Stimulated activated CD8-positive, alpha-beta memory T cell treated with anti-CD3 and anti-CD28 coated beads, Interleukin-15, amount 100 ng/mL, for 48 hours (primary cell): ENCODE measurements at places on chromosomes 11 and 22.

DNA sequence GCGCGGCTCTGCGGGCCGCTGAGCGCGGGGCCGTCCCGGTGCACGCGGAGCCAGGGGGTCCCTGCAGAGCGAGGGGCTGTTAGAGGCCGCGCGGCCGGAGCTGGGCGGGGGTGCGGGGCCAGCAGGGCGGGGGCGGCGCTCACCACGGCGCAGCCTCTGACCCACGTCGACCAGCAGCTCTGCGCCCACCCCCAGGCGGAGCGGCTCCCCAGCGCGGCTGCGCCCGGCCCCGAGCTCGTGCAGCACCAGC, 385 bp upstream of the SCO2 start:
- no peak for DNase-seq

DNA sequence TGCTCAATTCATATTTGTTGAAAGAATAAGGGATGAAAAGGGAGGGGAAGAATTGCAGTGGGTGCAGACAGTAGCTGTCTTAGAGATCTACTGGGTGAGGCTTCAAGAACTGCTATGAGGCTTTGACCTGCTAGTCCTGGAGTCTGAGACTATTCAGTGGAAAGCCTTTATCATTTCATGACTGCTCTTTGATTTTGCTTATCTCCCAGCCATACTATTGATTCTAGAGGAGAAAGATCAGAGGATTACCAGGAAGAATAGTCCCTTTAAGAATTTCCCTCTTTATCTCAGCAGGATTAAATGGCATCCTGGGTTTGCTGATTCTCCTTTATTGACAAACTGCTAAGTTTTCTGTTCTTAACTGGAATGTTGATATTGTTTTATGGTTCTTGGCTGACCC, 107.5 kb upstream of the SORL1-AS1 start:
- no peak for DNase-seq

- DNase-seq: no peak
Observed at GRCh38 chr22:31866918-31867317, 77.4 kb upstream of the YWHAH start.

DNA sequence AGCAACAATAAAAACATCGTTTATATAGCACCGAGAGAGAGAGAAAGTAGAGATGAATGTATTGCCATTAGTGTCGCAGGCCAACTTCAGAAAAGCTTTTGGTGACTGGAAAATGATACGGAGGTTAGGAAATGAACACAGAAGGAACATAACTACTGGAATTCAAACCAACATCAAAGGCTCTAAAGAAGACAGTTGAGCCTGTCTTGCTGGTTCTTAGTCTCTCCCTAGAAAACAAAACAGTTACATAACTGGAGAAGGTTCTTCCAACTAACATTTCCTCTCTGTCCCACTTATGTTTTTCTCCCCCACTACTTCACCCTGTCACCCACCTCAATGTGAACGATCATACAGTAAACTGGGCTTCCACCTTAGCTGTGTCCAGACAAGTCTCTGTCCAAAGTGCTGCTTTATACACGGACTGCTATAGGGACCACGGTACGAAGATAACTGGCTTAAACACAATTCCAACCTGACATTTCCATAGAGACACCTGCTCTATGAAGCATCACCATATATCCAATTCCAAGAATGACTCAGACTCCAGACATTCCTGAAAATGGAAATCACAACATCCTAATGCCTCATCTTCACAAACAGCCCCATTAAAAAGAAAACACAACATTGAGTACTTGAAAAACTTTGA, 85.2 kb upstream of the ARHGAP32 start:
- DNase-seq: no peak

DNA sequence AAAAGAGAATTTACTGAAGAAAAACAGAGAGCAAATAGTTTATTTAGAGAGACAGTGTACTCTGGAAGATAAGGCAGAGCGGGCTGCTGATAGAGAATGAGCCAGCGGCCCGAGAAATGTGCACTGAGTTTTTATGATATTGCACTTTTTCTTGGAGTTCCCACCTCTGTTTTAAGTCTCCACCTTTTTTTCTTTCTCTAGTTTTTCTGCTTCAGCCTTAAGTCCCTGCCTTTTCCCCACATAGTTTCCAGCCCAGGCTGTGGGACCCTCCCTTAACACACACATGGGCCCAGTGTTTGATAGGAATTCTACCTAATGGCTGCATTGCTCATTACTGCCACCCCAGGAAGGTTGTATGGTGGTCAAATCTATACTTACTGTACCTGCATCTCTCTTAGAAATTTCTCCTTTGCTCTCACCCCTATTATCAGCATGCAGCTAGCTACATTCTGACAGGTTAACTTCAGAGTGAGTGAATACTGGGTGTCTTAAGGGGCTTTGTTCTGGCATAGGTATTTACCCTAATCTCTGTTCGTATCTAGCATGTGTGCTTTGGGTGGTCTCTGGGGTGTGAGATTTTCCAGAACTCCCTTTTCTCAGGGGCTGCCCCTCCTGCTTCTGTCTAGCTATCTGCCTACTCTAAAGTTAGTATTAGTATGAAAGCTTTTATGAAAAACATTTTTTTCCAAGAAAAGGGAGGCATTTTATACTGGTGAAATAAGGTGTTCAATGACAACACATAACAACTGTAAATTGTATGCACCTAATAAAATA, 127.3 kb upstream of the TOP3B start:
- no peak for DNase-seq

DNA sequence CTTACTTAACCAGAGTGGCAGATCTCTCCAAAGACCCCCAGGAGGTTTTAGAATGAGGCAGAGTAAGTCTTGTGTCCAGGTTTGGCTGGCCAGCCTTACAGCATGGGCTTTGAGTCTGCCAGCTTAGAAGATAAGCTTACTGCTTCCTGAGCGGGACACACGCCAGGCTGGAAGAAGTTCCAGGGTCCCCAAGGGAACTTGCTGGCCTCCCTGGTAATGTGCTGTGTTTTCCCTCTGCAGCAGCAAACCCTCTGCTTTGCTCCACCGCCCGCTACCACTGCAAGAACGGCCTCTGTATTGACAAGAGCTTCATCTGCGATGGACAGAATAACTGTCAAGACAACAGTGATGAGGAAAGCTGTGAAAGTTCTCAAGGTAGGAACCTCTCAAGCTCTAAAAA, 154.2 kb downstream of the LDLRAD3 start:
- no peak for DNase-seq

- DNase-seq: no peak
Observed at GRCh38 chr11:115144914-115145313, 359.3 kb downstream of the CADM1 start.

GRCh38 chr22:49535126-49535525, 292.5 kb downstream of the BRD1 start:
- no peak for DNase-seq

DNA sequence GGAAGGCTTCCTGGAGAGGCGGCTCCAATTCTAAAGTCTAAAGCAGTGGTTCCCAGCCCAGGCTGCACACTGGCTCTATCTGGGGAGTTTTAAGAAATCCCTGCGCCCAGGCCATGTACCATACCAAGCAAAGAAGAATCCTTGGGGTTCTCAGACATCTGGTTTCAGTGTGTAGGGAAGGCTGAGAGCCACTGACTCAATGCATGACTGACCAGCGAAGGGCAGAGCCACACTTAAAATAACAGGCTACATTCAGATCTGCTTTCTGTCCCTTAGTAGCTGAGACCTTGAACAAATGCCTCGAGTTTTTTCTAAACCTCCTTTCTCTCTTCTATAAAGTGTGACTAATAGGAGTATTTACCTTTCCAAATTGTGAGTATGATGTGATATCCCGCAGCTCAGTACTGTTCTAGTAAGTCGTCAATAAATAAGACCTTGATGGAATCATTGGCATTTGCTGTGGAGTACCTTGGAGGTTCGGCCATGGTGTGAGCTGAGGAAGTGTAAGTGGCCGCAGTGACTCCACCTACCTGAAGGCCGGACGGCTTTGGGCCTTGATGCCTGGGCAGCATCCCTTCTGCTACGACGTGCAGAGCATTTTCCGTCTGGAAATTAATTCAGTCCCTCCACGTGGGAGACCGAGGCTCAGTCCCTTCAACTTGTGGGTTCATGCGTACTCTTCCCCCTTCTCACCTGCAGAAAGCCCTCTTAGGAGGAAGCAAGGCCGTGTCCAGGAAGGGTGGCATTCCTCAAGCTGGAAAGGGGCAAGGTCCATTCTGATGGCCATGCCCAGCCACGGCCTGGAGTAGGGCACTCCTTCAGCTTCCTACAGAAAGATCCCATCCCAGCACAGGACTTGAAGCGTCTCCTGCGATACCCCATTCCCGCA, 25.1 kb downstream of the GLB1L2 start:
- no peak for DNase-seq

- DNase-seq: no peak
Observed at GRCh38 chr22:17368554-17369438, 464 bp upstream of the CECR2 start.

GRCh38 chr11:15499674-15500073, 385.0 kb downstream of the INSC start:
- DNase-seq: no peak

- no peak for DNase-seq
Observed at GRCh38 chr22:36595154-36595553, 66.2 kb upstream of the EIF3D start.

- no peak for DNase-seq
Observed at GRCh38 chr11:122071709-122072202, 44.3 kb downstream of the BLID start.

DNA sequence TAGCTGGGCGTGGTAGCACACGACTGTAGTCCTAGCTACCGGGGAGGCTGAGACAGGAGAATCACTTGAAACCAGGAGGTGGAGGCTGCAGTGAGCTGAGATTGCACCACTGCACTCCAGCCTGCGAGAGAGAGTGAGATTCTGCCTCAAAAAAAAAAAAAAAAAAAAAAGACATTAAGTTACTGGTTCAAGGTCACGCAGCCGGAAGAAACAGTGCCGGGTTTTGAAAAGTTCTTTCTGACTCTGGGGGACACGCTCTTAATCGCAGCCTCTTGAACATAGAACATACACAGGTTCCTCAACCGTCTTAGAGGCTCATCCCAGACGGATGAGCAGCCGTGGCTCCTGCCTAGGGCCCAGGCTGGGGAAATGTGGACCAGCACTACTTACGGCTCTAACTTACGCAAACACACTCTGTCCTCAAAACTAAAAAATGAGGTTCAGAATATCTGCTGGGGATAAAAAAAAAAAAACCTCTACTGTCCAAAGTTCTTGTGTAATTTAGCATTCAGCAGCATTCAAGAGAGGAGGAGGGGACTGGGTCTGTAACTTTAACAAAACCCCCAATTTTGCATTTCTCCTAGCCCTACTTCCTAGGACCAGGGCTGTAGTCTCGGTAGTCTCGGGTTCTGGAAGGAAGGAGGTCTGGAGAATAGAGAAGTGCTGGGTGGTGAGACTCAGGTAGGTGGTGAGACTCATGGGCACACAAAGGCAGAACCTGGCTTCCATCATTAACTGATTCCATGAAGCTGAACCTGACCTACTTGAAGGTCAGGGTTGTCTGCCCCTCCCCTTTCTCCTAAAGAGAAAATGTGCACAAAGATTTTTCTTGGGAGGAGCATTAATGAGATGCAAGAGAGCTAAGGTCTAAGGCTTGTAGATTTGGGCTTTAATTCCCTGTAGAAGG, 6.0 kb downstream of the SPTBN2 start:
- no peak for DNase-seq

DNA sequence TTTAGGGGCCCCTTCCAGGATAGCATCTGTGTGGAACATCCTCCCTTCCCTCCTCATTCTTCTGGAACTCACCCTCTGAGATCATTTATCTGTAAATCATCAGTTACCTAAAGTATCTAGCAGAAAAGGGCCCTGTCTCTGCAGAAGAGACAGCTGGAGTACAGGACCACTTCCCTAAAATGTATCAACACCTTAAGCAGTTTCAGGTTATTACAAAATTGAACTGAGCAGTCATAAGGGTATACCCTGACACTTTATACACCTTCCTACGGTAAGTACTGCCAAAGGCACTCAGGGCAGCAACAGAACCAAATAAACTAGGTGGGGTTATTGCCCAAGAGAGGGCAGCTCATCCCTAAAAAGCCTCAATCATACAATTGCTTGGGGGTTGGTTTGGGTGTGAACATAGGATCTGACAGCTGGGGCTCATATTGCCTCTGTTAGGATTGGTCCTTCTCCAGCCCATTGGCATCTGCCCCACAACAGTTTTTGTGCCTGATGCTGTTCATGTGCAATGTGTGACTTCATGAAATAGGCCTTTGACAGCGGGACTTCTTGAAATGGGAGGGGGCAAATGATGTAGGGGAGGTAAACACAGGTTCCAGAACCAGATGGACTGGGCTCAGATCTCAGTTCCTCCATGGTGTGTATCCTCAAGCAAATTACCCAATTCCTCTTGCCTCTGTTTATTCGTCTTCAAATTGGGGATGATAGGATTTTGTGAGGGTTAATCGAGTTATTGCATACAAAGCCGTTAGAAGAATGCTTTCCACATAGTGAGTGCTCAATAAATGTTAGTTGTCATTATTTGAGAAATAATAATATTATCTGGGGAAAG, 2.9 kb downstream of the POU2AF3 start:
- no peak for DNase-seq

DNA sequence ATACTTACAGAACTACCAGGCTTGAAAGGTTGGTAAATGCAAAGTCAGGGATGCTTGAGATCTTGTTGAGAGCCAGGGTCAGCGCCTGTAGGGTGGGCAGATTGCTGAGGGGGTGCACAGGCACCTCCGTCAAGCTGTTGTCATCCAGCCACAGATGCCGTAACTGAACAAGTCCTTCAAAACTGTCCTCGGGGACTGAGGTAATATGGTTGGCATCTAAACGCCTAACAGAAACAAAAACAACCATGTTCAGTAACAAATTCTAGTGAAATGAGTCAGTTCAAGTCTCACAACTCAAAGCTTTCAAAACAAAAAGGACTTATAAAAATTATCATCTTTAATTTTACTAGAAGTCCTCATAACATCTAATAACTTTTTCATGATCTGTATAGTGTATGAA, 22.2 kb upstream of the CCDC34 start:
- no peak for DNase-seq

- DNase-seq: no peak
Observed at GRCh38 chr11:19216021-19216420, 14.2 kb upstream of the CSRP3 start.

- DNase-seq: no peak
Observed at GRCh38 chr11:58829786-58830185, 14.7 kb downstream of the GLYATL2 start.

DNA sequence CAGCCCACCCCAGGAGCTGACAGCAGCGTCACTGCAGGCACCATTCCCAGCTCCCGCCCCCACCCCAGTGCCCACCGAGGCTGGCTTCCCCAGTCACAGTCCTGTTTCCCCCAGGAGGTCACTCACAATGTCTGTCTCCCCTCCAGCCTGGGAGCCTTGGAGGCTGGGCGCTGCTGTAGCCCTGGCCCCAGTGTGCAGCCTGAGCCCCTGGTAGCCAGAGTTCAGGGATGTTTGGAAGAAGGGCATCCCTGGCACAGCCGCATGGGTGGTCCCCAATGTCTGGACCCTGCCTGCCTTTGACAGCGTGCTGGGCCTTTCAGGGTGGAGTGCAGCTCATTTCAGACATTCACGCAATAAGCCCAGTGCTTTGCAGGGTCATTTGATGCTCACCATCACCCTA, 4.3 kb downstream of the CAPN5 start:
- DNase-seq: no peak

DNA sequence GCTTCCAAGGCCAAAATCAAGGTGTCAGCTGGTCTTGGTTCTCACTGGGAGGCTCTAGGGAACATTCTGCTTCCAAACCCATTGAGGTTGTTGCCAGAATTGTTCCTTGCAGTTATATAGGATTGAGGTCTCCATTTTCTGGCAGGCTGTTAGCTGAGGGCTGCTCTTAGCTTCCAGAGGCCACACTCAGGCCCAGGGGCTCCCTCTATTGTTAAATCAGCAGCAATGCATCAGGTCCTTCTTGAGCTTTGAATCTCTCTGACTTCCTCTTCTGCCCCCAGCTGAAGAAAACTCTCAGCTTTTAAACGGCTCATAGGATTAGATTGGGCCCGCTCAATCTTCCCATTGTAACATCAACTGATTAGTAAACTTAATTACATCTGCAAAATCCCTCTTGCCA, 39.3 kb upstream of the BSX start:
- no peak for DNase-seq
